GF-D8 (cell line): ENCODE measurements at places on chromosomes 5 and 9.

- no peak for DNase-seq
Measured at GRCh38 chr9:106403081-106403480, 459.9 kb upstream of the ZNF462 start.

DNA sequence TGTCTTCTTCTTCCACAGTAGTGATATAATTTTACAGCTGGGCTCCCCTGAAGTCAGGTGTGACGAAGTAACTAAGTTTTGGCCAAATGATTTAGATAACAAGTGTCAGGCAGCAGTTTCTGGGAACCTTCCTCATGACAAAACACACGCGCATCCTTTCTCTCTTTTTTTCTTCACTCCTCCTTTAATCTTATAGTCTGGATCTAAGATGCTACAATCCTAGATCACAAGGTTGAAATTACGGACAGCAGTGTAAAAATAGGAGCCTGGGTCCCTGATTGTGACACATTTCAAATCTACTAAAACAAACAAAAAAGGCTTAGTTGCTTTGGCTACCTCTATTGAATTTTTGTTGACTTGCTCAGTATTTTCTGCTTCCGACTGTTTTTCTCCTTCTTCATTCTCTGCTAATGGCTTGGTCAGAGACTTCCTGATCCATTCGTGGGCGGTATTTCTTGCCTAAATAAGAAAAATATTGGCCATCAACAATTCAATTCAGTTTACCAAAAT lies 36.1 kb downstream of the FAM114A2 start:
- DNase-seq, result no peak

- DNase-seq, result no peak
Measured at GRCh38 chr5:38468202-38468673, 88.2 kb downstream of the LIFR start.

GRCh38 chr5:1917830-1918487 lies 35.2 kb upstream of the IRX4 start:
- DNase-seq, result no peak

DNA sequence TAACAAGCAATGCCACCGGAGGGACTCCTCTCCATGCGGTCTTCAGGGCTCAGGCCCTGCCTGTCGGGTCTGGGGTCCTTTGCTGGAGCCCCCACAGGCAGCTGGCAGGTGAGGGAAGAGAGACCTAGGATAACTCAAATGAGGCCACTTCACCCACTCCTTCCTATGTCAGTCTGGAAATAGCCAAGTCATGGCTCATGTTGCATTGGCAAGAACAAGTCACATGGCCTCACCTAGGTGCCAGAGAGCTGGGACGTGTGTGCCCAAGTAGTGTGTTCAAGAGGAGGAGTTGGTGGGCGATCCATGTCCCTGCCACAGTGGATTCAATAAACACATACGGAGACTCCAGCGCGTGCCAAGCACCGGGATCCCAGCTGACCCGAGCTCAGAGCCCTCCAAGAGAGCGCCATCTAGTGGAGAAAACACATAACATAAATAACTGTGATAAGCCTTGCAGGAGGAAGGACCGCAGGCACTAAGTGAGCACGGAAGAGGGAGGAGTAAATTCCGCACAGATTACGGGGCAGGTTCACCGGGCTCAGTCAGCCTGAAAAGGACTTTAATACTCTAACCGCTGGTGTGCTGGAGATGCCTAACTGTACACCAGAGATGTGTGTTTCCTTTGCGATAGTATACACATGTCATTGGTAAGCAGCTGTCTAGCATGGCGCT lies 580.8 kb downstream of the CCDC171 start:
- no peak for DNase-seq

- no peak for DNase-seq
Measured at GRCh38 chr9:20925256-20926045, 106.0 kb downstream of the HACD4 start.

GRCh38 chr9:78510035-78510434 lies 213.1 kb downstream of the PSAT1 start:
- DNase-seq, result no peak

DNA sequence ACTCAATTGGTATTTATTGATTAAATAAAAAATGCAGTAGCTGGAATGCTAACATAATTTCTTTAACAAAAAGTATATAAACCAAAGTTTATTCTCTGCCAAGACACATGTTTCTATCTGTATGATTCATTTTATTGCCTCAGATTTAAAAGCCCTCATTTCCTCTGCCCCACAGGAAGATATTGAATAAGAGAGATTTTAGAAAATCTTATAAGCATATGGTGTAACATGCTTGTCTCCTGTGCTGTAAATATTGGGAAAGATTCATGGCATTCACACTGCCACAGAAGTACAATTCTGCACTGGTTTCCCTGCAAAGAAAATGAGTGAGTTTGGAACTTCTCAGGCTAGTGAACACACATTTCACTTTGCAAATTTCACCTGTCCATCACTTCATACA lies 134.9 kb upstream of the FBXL7 start:
- DNase-seq, result no peak

GRCh38 chr5:100762108-100762507 lies 141.0 kb downstream of the ST8SIA4 start:
- no peak for DNase-seq

DNA sequence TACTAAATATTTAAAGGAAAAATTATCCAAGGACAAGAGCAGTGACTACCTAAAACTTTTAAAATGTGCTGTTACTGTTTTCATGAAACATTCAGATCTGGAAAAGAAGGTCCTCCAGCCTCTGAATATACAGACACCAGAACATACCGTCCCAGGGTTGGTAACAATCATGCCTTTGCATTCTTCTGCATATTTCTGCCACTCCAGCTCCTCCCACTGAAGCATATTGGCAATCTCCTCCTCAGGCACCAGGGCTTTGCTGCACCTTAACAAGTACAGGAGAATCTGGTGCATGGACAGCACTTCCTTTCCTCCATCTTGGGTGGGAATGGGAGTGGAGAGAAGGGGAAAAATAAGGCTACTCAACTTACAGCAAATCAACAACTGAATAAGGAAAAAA lies 60.0 kb downstream of the DROSHA start:
- no peak for DNase-seq

DNA sequence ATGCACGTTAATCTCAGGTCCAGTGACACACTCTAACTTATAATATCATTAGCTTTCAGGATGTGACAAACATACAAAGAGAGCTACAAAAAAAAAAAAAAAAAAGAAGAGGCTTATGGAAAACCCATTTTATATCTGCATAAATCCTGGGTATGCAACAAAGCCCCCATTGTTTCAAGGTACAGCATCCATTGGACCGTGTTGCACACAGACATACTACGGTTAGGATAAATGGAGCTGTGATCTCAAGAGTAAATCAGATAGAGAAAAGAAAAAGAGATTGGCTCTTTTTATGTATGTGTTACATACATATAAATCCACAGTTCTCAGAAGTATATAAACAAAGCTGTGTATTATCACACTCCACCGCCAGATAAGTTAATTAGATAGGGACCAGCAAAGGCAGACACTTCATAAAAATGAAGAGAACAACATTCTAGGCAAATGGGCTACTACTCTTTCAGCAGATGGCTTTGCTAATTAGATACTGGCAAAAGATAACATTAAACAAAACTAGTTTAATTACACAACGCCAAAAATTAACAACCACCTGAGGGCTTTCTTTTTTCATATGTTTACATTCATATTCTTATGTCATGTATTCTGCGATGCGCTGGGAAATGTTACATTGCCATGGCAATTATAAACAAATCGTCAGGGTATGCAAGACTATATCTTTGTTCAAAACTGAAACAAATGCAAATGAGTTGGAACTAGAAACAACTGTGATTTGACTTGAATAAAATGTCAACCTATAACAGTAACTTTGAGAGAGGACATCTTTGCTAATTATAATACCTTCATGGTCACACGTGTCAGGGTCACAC lies 304.2 kb downstream of the SEMA5A start:
- no peak for DNase-seq

GRCh38 chr5:133727636-133728035 lies 115.3 kb upstream of the FSTL4 start:
- no peak for DNase-seq

DNA sequence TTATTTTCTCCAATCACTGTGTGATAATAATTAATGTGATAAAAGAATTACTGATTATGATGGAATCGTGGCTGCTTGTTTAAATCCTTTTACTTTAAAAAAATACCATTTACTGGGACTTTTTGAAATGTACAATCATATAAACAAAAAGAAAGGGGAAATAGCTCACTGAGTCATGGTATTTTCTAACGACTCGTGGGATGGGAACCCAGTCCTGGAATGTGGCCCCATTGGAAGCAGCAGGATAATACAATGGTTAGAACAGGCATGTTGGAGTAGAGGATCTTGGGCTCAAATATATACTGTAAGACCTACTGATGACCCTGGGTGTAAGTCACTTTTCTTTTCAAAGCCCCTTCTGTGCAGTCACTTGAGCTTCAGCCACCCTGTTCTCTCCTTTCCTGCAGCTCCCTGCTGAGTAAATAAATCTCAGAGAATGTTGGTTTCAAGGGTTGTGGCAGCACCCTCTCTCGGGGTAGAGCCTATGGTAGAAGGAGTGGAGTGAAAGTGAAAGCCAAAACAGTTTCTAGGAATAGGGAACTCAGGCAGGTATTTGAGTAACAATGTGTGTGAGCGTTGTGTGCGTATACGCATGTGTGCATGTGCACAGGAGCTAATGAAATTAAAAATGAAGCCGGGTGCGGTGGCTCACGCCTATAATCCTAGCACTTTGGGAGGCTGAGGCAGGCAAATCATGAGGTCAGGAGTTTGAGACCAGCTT lies 40.8 kb upstream of the LARP1 start:
- DNase-seq, result no peak

GRCh38 chr5:96712100-96712746 lies 50.0 kb downstream of the CAST start:
- DNase-seq, result no peak

DNA sequence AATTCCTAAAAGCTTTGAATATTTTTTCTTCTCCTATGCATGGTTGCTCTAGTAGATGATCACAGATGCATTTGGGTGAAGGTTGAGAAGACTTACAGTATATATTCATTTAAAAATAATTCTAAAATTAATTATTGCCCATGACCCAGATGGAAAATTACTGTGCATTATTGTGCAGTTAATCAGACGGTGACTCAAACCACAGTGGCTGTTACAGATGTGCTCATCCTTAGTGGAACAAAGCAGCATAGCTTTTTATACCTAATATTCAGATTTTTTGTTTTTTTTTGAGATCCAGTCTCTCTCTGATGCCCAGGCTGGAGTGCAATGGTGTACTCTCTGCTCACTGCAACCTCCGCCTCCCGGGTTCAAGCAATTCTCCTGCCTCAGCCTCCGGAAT lies 10.7 kb downstream of the OR2V1 start:
- DNase-seq, result no peak

DNA sequence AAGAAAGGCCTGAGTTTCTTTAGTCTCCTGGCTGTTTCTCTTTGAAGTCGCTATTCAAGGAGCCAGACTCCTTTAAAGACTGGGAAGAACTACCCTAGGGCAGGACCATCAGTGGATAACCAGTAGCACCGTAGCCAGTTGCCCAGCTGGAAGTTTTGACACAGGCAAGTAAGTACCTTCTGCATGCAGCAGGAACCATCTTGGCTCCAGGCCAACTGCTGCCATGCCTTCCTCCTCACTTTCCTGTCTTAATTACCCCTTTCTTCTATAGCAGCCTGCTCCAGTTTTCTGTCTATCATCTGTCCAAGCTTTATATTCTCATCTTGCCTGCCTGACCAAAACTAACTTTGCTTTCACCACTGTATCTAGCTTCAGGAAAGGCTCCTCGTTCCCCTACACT lies 149.7 kb upstream of the SV2C start:
- no peak for DNase-seq

DNA sequence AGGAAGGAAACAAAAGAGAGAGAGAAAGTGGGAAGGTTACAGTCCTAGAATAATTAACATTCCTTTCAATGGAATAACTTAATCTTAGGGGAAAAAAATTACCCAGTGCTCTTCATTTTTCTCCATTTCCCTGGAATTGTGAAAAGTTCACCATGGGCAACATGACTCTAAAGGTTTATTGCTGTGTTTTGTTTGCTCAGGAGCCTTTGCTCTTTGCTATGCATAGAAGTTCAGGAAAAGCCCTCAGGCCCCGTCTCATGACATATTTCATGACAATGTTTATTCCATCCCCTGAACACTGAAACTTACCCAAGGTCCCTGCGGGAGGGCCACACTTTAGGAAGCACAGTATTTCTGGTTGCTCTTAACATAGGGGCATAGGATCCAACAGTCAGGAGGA lies 9.8 kb upstream of the CTSL start:
- DNase-seq, result no peak

DNA sequence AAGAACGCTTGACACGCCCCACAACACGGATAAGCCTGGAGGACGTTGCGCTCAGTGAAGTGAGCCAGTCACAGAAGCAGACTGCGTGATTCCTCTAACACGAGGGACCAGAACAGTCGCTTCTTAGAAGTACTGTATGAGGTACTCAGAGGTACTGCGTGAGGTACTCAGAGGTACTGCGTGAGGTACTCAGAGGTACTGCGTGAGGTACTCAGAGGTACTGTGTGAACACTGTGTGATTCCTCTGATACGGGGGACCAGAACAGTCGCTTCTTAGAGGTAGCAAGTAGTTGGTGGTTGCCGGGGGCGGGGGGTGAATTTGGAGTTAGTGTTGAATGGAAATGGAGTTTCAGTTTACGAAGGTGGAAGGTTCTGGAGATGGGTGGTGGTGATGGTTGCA lies 5.8 kb downstream of the NDUFS6 start:
- DNase-seq, result no peak

DNA sequence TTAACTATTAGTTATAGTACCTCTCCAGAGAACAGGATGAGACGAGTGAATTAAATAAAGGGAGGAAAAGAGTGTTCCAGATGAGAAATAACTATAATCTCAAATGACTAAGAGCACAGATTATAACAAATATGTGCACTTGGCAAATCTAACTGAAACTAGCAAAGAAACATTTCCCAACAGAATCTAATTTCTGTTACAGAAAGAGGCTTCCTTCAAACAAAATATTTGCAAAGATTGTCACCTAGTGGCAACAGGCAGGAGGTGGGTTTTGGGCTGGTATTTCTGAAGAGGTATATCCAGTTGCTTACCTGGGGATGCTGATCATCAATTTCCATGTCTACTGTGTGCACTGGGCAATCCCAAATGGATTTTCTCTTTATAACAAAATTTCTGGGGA lies 5.6 kb upstream of the SPDL1 start:
- no peak for DNase-seq

DNA sequence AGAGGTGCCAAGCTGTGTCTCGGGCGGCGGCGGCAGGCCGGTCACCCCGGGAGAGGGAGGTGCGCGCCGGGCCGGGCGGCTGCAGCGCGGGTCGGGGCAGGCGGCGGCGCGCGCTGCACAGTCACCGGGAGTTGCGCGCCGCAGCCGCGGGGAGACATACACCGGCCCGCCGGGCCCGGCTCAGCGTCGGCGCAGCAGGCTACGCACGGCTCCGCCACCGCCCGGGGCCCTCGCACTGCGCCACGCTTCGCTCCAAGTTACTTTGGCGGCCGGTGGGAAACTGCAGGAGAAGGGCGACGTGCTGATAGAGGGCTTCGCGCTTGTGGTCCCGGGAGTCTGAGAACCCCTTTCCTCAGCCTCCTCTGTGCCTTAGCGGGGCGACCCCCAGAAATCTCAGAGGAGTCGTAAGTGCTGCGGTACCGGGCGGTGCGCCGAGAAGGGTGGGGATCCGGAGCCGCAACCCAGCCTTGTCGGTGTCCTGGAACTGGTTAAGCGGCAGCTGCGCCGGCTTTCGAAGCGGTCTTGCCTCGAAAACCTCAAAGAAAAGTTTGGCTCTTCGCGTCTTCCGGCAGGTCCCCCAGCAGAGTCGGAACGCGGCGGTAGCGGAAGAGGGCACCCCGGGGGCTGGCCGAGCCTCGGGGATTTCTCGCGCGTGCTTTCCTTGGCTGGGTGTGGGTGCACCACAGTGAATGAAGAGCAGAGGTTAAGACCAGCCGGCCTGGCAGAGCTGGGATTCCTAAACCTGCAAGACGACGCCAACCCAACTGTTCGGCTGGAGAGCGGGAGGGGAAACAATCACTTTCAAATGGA lies at the start of gene EFNA5:
TSS of gene EFNA5 (minus strand) at position 6 of the 810 bp plus-strand sequence.
- no peak for DNase-seq
